K562 (cell line): ENCODE measurements at places on chromosomes 2 and 18.
A peak's percentile ranks its signal among the peaks of the same experiment; 100 is the strongest.

- DNase-seq = no peak
Observed at GRCh38 chr2:239234191-239235175, 166.3 kb downstream of the HDAC4 start.

DNA sequence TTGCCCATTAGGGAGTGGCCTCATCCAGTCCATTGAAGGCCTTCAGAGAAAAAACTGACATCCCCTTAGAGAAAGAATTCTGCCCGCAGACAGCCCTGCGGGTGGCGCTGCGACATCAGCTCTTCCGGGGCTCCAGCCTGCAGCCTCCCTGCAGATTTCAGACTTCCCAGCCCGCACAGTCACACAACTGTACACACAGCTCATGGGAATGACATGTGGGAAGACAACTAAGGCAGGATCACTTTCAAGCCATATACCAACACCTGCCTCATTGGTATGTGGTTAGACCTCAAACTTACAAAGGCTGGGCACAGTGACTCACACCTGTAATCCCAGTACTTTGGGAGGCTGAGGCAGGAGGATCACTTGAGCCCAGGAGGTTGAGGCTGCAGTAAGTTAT, 24.8 kb upstream of the TUBB6 start:
- DNase-seq = peak; percentile 73

DNA sequence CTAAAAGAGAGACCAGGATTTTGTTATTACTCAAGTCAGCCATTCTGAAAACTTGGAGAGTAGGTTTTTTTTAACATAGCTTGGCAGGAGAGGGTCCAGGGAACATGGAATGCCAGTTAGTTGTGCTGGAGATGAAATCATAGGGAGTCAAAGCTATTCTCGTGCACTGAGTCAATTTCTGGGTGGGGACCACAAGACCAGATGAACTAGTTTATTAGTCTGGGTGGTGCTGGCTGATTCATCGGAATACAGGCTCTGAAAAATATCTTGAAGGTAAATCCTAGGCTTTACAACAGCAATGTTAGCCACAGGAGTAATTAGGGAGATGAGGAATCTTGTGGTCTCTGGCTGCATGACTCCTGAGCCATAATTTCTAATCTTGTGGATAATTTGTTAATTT, 921.4 kb downstream of the TRIB2 start:
- no peak for DNase-seq

GRCh38 chr2:15377202-15377601, 183.9 kb downstream of the NBAS start:
- DNase-seq = no peak

DNA sequence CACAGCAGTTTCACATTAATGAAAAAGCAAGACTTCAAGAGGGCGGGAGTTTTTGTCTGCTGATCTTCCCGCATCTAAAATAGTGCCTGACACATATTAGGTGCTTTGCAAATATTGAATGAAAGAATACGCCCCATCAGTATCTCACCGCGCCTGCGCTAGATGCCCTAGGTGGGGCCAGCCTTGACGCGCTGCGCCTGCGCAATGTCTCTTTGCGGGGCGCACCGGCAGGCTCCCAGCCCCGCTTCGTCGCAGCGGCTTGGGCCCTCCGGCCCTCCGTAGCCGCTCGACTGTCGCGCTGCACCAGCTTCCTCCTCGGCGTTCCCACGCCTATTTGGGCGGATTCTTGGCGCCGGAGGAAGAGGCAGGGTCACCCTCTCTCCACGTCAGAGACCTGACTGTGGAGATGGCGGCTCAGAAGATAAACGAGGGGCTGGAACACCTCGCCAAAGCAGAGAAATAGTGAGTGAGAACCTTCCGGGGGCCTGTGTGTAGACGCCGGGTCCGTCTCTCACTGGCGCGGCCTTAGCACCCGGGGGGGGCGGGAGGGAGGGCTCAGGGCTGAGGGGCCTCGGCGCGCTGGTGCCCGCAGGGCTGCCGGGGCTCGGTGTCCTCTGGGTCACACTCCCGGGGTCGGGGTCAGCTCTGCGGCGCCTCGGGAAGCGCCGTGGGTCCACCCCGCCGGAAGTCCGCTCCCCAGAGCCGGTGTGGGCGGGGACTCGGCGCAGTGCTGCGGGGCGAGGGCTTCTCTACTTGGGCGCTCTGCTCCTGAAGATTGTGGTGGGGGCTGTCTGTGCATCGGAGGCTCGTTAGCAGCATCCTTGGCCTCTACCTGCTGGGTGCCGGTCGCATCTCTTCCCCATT, at the start of gene NAPG:
NAPG (plus strand) TSS at position 331 of the 864 bp plus-strand sequence; CDS start at position 407, 76 bp downstream.
- peak; percentile 99 for DNase-seq
